Stimulated activated CD4-positive, alpha-beta T cell treated with anti-CD3 and anti-CD28 coated beads, Interleukin-1b, Interleukin-23, amount 100 ng/mL, for 4 hours (primary cell): ENCODE measurements at places on chromosomes 12 and 14.

DNA sequence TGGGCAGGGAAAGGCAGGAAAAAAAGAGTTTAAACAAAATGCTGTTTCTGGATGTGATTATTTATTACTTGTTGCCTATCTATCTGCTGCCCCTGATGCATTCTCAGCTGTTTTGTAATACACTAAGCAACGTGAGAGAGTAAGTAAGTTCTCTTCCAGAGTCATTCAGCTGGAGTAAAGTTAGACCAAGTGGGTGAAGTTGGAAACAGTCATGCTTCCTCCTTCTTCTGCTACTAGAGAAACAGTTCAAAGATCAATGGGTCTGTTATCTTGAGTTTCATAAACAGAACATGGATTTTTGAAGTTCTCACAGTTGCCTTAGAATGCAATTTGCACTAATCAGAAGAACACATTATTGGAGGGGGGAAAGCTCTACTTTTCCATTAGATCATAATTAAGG is 279.3 kb downstream of the EGLN3 start:
- DNase-seq: no peak

DNA sequence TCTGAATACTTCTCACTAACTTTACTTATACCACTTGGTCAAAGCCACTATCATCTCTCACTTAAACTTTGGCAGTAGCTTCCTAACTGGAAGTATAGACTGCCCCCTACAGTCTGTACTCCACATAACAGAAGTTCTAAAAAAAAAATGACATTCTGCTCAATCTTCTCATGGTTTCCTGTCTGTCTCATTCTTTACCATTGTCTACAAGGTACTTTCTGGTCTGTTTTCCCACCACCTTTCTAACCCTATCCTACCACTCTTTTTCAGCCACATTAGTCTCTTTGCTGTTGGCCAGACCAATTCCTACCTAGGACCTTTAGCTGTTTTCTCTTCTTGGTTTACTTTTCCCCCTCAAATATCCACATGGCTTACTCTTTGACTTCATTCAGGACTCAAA is 14.7 kb downstream of the CPSF6 start:
- DNase-seq: no peak

DNA sequence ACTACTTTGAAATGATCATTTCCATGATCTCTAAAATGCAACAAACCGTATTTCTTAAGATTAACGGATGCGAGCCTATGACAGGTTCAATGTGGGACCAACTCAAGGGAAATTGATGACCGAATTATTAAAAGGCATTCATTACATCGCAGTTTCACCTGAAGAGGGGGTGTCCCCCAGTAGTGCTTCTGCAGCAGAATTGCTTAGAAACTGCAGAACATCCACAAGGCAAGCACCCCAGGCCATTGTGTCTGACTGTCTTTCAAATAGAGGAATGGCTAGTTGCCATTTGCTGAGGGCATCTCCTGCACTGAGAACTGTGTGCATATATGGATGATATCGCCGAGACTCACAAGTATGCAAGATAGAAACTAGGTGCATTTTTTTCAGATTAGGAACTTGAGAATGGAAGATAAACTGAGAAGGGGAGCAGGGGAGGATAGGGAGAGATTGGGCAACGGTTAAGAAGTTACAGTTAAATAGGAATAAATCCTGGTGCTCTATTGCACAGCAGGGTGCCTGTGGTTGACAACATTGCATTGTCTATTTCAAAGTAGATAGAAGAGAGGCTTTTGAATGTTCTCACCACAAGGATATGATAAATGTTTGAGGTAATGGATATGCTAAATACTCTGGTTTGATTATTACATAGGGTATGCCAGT is 234.3 kb upstream of the PLEKHG7 start:
- no peak for DNase-seq

GRCh38 chr12:107352347-107353081 is 259.2 kb upstream of the CRY1 start:
- no peak for DNase-seq

GRCh38 chr14:69261761-69262331 is 1.9 kb downstream of the GALNT16 start:
- no peak for DNase-seq

DNA sequence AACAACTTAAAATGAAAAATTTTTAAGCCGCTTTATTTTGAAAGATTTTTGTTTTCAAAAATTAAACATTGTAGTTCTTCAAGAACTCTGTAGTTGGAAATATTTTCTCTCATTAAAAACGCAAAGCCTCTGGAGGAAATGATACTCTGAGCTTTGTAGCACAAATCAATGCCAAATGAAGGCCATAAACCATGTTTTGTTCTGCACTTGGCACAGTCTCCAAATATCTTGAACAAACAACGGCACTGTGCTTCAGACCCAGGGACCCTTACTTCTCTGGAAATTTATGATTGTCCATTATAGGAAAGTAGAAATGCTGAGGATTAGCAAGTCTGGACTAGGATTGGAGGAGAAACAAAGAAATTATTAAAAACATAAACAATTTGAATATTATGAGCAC is 160.8 kb upstream of the BMP4 start:
- DNase-seq: no peak

DNA sequence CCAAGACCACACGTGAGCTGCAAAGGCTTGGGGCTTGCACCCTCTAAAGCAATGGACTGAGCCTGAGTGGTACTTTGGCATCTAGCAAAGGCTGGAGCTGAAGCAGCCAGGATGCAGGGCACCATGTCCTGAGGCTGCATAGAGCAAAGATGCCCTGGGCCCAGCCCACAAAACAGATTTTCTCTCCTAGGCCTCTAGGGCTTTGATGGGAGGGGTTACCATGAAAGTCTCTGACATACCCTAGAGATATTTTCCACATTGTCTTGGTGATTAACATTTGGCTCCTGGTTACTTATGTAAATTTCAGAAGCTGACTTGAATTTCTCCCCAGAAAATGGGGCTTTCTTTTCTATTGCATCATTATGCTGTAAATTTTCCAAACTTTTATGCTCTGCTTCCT is 438.3 kb downstream of the SLC16A7 start:
- DNase-seq: no peak

DNA sequence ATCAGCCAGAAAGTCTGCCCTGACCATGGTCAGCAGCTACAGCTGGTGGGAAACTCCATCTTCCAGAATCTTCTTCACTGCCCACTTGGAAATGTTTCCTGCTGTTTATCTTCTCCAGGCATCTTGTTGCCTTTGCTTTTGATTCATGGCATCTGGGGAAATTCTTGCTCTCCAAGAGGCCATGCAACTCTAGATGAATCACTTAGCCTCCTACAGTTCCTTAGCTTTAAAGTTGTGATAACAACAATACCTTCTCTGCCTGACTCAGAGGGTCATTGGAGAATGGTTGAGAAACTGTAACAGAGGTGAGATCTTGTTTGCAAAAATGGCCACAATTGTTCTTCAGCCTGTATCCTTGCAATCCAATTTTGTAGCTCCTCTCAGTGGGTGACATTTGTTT is 121.0 kb upstream of the VRK1 start:
- no peak for DNase-seq

- no peak for DNase-seq
These were observed 795.6 kb downstream of the DIO2 start for GRCh38 chr14:79415726-79416125.

DNA sequence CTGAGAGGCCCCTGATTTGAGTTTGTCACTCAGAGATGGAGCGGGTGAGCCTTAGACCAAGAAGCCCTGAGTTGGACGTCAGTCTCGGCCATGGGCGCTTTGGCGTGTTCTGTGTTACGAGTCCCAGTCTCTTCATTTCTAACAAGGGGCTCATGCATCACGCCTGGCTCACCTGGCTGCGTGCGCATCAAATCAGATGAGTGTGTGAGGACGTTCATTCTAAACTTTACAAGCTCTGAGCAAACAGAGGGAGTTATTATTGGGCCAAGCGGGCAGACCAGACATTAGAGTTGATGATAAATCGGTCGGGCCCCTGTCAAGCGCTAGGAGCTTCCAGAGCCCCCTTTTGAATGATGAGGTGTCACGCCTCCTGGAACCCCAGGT is 117.2 kb downstream of the CALM1 start:
- DNase-seq: no peak

DNA sequence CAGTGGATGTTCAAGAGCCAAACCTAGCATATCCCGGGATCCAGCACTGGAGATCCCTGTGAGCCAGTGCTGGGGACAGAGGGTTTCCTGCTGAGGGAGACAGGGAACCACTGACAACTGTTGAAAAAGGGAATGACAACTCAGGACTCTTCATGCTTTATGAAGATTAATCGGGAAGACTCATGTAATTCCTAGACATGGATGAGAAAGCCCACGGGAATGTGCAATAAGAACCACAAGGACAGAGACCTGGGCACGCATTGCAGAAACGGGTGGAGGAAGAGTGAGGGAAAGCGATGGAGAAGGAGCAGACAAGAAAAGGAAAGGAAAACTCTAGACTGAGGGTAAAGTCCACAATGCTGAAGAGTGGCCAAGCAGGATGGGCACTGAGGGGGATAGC is 296.0 kb downstream of the PCNX1 start:
- no peak for DNase-seq

GRCh38 chr12:41424651-41425050 is 236.5 kb downstream of the PDZRN4 start:
- no peak for DNase-seq

DNA sequence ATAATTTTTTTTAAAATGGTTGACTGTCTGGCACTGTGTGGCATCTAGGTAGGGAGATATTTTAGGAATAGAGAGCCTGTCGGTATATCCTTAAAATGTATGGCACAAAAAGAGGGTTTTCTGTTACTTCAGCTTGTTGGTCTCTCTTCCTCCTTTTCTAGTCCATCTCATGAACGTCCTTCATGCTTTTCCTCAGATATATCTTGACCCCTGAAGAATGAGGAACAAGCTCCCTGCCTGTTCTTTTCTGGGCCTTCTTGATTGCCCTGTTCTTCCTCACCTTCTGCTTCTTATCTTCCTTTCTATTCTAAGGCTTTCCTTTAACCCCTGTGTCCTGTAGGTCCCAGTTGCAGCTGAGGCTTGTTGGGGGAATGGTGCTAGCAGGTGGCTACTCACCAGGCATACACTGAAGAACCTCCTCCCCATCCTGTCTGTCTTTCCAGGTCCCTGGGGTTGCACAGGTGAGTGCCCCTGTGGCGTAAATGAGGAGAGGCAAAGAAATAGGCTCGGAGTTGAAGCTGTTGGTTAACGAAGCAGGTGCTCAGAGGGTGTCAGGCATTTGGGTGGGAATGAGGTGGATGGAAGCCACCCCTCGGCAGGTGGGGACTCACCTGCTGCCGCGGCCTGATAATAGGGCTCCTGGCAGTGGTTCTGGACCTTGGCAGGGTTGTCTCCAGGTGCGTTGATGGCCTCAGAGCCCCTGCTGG is 7.2 kb upstream of the C1R start:
- DNase-seq: no peak

- DNase-seq: no peak
These were observed 171.2 kb upstream of the EGLN3 start for GRCh38 chr14:34122081-34122480.

- DNase-seq: peak; percentile 47
These were observed 4.2 kb downstream of the RDH5 start for GRCh38 chr12:55724226-55724939.

DNA sequence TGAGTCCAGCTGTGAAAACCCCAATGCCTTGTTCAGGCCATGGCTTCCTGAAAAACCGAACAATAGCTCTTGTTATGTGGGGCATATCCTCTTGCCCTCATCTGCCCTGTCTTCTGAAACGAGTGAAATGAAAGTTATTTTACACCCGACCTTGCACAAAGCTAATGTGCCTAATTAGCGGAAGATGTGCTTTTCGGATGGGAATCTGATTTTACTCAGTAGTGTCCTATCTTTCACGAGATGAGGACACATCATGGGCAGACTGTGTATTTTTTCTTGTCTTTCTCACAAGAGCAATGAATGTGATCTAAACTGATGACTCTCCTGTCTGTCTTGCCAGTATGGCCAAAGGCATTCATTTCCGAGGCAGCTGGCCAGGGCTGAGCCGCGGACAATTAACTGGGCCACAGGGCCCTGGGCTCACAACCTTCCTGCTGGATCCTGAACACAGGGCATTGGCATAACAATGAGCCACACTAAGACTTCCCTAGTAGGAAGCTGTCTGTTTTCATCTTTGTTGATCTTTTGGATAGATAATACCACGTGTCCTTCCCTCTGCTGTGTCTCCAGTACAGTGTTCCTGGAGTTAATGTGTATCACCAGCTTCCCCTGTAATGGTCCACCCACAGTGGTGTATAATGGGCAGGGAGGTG is 86.0 kb upstream of the HIF1A start:
- no peak for DNase-seq

DNA sequence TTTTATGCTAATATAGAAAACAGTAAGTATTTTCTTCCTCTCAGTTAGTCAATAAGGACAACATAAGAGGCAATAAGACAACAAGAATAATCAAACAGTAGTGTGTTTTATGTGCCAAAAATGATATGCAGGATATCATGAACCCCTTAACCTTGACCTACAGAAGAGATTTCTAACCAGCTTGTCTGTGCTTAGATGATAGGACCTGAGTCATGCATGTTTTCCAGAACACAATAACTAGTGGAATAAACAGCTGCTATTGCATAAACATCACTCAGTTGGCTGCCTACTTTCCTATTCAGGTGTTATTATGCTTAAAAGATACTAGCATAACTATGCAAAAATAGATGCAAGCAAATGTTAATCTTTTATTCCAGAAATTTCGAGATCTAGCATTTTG is 282.5 kb downstream of the PRKD1 start:
- no peak for DNase-seq

GRCh38 chr14:101939646-101940170 is 24.7 kb upstream of the DYNC1H1 start:
- DNase-seq: no peak

DNA sequence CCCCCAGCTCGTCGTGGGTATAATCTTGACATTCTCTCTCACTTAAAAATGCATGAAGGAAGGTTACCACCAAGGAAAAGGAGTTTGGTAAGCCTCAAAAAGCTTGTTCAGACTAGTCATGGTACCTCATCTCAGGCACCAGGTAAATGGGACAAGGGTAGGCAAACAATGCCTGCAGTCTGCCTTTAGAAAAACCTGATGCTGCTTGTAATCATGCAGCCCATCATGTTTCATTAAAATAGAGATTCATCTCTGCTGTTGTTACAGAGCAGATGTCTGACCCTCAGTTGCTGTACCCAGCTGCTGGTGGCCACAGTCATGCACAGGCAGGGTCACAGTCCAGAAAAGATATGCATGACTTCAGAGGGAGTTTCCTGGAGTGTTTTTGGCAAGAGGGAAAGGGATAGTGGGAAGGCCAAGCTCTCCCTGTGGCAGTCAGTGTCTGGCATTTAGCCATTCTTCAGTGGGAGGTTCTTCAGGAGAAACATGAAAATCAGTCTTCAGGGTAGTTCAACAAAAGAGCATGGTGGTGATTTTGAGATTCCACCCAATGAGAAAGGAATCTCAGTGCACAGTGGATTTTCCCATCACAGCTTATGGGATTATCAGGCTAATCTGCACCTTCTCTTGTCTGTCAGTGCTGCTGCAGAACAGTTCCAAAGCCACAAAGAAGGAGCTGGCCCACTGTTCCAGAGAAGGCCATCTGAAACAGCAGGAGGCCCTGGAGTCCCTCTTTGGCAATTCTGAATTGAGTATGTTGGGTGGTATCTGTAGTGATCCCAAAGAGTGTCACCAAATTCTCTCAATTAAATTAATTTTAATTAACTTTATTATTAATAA is 202.7 kb upstream of the FRMD6 start:
- no peak for DNase-seq

- DNase-seq: no peak
These were observed 1312.7 kb upstream of the USP15 start for GRCh38 chr12:60947533-60947932.
